ENCODE measurements at places on chromosomes 3 and 15.

GRCh38 chr15:81195339-81195864 lies 1.3 kb upstream of the IL16 start:
- DNase-seq, result no peak

DNA sequence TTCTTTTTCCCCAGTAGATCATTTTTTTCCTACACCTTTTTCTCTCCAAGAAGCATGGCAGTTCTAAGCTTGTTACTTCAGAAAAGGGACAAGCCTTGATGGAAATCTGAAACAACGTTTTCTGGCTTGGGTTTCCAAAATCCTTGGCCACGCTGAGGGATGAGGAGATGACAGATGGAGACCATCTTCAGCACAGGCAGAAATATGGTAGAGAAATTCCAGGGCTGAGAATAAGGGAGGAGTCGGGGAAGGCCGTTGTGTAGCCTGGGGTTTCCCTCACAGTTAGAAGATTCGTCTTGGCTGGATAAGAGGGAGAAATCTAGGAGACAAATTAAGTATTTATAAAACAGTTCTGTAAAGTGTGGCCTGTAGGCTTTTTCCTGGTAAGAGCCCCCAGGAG lies 33.9 kb upstream of the STT3B start:
- DNase-seq, result no peak

- no peak for DNase-seq
These were observed 860.3 kb upstream of the SEMA6D start for GRCh38 chr15:46856839-46857502.

GRCh38 chr15:95018888-95019545 lies 787.7 kb downstream of the MCTP2 start:
- DNase-seq, result peak; percentile 31

DNA sequence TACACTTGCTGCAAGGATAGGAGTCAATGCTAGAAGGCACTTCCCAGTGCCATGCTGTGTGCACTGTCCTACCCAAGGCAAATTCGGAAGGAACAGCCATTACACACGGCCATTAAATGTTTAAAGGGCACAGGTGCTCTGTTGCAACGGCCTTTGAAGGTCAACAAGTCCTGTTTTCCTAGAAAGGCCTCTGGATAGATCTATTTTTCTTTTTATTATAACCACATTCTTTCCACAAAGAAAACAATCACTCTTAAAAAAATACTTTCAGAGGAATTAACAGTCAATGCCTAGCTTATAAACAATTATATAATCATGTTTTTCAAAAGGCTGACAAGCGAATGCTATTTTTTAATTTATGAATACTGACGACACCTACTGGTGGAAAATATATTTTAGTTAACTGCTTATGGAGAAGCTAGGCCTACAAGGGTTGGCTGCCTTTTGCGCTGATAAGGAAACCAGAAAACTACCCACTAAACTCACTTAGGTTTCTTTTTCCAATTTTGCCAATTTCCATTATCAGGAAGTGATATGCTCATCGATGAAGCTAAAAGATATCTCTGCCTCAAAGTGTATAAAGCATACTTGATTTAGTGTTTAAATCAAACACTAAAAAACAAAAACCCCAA lies 2.4 kb downstream of the ARHGEF3 start:
- peak; percentile 48 for DNase-seq

- no peak for DNase-seq
These were observed 50.7 kb upstream of the GOLGA6L2 start for GRCh38 chr15:23497710-23498111.
